ENCODE measurements at places on chromosomes 7 and 10.
A peak's percentile ranks its signal among the peaks of the same experiment; 100 is the strongest.

- DNase-seq, result no peak
Measured at GRCh38 chr10:45040921-45041542, 40.3 kb downstream of the ZNF22 start.

DNA sequence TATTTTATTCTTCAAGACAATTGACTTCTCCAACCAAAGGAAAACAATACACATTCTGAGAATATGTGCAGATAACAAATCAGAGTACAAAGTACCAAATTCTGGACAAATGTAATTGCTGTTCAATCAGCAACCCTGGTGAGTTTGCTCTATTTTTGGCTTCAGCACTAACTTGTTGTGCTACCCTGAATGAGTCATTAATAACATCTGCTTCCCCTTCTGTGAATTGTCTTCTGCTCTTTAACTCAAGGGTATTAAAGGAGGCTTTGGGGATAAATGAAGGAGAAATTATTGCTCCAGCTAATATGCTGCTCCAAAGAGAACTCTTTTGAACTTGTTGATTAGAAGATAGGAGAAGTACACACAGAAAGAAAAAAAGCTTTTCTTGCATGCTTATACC, 459.3 kb downstream of the HTR7 start:
- no peak for DNase-seq

- no peak for DNase-seq
Measured at GRCh38 chr10:74344306-74344705, 193.3 kb downstream of the ADK start.

GRCh38 chr7:128911423-128912031, 1.0 kb upstream of the KCP start:
- no peak for DNase-seq

DNA sequence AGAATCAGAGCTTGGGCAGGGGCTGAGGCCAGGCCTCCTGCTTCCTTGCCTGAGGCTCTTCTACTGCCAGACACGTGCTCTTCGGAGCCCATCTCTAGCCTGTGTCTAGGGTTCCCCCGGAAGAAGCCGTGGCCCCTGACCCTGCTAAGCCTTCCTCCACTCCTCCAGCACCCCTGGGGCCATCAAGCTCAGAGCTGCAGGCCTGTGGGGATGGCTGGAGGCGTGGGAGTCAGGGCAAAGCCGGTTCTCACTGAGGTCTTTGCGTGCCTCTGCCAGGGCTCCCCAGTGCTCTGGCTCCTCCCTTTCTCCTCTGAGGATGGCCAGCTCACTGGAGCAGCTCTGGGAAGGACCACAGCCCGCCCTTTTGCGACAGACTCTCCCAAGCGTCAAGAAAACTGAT, 34.4 kb downstream of the GHRHR start:
- DNase-seq, result no peak

DNA sequence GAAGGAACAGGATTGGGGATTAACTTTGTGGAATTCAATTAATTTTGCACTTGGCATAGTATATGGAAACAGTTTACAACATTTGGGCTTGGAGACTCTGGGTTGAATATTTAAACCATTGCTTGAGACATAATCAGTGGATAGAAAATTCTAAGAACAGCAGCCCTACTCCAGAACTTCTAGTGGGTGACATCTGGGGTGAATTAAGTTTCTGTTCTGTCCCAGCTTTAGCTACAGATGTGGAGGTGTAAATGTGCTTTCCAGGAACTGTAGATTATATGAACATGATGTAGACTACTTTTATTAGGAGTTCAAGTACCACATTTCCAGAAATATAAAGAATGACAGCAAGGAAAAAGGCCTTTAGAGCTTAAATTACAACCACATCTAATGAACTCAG, 51.9 kb upstream of the SKAP2 start:
- no peak for DNase-seq

GRCh38 chr10:5561704-5562645, 37.2 kb downstream of the CALML3 start:
- DNase-seq, result no peak

- no peak for DNase-seq
Measured at GRCh38 chr7:92595281-92595680, 5.1 kb upstream of the FAM133B start.

- DNase-seq, result no peak
Measured at GRCh38 chr7:111788286-111789047, 226.2 kb upstream of the IMMP2L start.

GRCh38 chr10:123800289-123800688, 91.3 kb downstream of the CPXM2 start:
- DNase-seq, result no peak

GRCh38 chr10:85618841-85619240, 747.8 kb downstream of the GRID1 start:
- no peak for DNase-seq

DNA sequence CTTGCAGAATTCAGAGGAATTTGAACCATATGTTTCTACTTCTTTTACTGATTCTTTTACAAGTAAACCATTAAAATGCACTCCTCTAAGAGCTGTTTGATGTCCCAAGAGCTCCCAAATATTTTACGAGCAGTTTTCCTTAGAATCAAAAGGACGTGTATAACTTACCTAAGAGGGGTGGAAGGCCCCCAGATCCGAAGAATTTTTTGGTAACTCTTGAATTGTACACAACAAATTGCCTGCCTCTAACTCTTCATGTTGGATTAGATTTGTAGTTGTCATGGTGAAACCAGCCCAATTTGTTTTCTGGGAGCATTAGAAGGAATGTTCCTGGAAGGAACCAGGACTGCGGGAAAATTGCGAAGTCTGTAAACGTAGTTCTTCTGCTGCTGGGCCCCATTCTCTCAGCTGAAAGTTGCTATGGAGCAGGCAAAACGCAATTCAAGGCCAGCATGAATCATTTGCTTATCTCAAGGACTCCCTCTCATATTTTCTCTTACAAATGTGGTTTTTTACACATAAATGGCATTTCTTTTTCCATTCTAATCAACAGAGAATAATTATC, 124.8 kb upstream of the TMEM72 start:
- DNase-seq, result no peak

DNA sequence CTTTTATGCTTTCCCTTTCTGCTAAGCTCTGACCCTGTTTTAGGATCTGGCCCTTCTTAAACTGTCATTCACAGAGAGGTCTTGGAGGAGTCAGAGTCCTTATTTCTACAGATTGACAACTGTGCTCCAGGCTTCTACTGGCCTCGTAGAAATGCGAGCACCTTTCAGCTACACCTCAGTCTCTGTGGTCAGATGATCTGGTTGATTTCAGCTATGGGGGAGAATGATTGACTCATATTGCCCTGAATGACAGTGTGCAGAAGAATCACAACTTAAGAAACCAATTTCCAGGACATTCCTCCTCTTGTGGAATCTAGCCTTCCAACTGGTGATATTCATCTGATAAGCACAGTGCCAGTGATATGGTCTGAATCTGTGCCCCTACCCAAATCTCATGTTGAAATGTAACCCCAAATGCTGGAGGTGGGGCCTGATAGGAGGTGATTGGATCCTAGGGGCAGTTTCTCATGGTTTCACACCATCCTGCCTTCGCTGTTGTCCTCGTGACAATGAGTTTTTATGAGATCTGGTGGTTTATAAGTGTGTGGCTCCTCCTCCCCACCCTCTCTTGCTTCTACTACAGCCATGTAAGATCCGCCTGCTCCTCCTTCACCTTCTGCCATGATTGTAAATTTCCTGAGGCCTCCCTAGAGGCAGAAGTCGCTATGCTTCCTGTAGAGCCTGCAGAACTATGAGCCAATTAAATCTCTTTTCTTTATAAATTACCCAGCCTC, 14.0 kb upstream of the CYP3A7 start:
- no peak for DNase-seq

GRCh38 chr10:108521827-108522492, 1357.5 kb upstream of the SORCS1 start:
- no peak for DNase-seq

DNA sequence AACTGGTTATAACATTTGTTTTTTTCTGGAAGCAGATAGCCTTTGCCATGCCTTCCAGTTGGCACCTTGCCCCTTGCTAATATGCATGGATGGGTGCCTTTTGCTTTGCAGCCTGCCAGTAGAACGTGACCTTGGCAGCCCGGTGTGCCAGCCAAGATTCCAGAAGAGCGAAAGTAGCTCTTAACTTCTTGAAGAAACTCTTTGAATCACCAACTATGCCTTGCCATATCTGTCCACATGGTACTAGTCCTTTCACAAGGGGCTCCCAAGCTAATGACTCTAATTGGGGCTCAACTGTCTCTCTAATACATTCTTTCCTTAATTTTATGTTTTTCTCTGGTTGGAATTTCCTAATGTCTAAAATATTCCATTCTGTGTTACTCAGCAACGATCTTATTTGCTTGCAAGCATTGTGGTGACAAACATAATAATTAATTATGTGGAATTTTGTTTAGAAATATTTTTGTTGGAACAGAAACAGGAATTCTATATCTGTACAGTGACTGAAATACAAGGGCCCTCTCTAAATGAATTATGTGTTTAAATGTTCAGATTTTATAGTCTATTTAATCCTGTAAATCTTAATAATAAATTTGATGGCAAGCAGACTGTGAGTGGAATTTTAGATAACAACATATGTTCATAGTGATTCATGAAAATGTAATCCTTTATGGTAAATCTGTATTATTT, 45.8 kb downstream of the HDAC9 start:
- DNase-seq, result no peak

GRCh38 chr10:98855403-98856189, 380.1 kb downstream of the HPSE2 start:
- no peak for DNase-seq

GRCh38 chr10:5518143-5518542, 6.6 kb upstream of the CALML3 start:
- no peak for DNase-seq

GRCh38 chr7:11188529-11189310, 215.0 kb downstream of the PHF14 start:
- DNase-seq, result no peak

DNA sequence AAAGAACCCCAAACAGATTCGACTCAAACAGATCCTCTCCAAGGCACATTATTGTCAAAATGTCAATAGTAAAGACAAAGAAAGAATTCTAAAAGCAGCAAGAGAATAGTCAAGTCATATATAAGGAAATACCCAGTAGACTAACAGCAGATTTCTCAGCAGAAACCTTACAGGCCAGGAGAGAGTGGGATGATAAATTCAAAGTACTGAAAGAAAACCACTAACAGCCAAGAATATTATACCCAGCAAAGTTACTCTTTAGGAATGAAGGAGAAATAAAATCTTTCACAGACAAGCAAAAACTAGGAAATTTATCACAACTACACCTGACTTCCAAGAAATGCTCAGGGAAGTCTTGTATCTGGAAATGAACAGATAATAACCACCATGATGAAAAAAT, 38.2 kb downstream of the ANXA8 start:
- DNase-seq, result no peak

GRCh38 chr7:124532166-124532565, 233.4 kb downstream of the GPR37 start:
- no peak for DNase-seq

DNA sequence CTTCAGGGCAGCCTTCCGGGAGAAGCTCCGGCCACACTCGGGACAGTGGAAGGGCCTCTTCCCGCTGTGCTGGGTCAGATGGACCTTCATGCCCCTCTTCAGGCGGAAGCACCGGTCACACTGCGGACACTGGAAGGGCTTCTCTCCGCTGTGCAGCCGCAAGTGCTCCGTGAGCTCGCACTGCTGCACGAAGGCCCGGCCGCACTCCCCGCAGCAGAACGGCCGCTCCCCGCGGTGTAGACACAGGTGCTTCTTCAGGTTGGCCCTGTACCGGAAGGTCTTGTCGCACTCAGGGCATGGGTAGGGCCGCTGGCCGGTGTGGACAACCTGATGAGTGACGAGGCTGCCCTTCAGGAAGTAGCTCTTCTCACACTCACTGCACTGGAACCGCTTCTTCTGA, 14.2 kb upstream of the ZNF786 start:
- DNase-seq, result no peak

DNA sequence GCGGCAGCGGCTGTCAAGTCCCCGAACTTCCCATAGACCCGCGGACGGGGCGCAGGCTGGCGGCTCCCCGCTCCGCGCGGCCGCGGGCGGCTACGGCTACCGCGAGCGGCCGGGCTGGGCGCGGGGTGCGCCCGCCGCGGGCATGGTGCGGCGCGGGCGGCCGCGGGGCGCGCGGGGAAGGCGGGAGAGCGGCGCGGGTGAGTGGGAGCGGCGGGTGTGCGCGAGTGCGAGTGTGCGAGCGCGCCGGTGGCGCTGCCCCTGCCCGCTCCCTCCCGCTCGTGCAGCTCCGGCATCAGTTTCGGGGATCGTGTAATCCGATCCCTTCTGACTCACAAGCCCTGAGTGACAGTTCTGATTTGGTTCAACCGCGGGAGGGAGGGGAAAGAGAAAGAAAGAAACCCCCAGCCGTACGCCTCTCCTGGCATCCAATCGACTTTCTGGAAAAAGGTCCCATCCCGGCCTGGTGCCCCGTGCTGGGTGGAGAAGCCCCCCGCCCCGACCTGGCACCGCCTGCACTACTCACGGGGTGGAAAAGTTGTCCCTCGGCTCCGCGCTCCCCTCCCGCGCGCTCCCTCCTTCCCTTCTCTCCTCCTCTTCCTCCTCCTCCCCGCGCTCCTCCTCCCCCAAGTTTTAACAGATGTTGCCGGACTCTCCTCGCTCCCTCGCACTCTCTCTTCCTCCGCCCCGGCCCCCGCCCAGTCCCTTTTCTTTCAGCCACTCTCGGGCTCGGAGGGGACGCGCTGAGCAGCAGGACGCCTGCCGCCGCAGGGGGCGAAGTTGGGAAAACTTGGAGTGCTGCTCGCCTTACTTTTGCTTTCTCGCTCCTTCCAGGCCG, at the start of gene GLI3:
GLI3 (minus strand) TSS at position 234 of the 835 bp plus-strand sequence. CDS start 13,956 bp downstream, outside the sequence.
- DNase-seq, result no peak

- no peak for DNase-seq
Measured at GRCh38 chr7:22480523-22481075, 19.4 kb downstream of the STEAP1B start.

- no peak for DNase-seq
Measured at GRCh38 chr10:11414314-11415038, 197.0 kb downstream of the USP6NL start.

DNA sequence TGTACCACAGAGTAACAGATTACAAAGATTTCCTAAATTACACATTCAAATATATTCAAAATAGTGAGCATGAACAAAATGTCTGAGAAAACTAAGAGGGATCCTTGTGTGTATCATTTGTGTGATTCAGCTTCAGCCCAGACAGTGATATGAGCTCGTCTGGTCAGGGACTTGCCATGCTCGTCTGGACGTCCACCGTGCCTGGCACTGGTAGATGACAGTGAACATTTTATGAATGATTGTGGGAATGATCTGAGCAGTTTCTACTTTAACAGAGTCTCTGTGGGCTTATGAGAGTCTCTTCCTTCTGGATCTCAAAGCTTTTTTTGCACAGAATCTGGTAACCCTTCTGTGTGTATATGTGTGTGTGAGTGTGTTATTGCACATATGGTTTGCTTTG, 34.2 kb upstream of the ANKRD2 start:
- no peak for DNase-seq

- peak; percentile 12 for DNase-seq
Measured at GRCh38 chr10:89115876-89116627, 91.1 kb downstream of the CH25H start.
